ENCODE measurements at places on chromosomes 13 and 19.

DNA sequence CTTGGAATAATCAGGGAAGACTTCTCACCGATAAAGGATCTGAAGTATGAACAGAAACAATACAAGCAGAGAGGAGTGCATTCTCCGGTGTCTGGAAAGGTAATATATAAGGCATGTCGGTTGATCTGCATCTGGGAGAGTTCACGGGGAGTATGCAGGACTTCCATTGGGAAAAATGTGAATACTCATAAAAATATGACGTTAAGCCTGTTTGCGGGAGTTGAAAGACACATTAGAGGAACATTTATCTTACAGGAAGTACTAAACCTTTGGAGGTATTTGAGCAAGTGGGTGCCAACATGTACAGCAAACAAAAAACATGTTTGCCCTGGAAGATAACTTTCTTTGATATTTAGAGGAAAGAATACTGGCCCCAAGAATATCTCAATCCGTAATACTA lies 286.8 kb downstream of the SLITRK6 start:
- DNase-seq: no peak

GRCh38 chr13:46126552-46127357 lies 21.9 kb upstream of the CPB2 start:
- peak; percentile 18 for DNase-seq

DNA sequence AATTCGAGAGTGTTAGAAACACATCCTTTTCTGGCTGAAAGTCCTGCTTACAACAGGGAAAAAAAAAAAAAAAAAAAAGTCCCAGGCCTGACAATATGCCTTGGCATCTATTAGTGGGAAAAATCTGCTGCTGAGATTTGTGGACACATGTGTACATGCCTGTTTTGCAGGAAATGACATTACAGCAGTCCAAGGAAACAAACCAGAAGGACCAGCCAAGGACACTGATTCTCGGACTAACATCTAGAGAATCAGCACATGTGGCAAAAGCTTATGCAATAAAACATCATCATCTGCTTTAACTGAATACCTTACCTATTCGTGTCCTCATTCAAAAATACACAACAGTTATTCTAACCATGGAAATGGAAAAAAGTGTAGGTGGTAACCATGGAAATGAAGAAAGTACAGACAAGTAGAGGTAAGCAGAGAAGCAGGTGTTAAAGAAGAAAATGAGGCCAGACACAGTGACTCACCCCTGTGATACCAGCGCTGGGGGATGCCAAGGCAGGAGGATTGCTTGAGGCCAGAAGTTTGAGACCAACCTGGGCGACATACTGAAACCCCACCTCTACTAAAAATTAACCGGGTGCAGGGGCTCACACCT lies 9.4 kb upstream of the DPY19L3 start:
- no peak for DNase-seq

GRCh38 chr19:36140304-36141038 lies 605 bp downstream of the CAPNS1 start:
- DNase-seq: no peak

DNA sequence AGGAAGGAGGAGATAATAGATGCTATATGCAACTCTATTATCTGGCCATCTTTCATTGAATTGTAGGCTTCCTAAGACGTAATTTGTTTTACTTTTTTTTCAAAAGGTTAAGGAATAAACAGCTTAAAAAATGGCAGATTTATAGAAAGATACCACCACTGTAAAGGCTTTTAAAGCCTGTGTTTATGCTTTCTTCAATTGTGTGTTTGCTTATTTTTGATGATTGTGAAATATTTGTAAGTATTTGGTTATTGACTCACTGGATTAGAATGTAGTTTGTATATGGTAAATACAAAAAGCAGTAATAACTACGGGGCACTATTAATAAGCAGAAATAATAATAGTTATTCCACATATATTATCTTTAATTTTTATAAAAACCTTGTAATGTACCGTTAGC lies 437.9 kb downstream of the KLF5 start:
- DNase-seq: no peak

- no peak for DNase-seq
These were observed 8.1 kb upstream of the SIN3B start for GRCh38 chr19:16821081-16821480.

DNA sequence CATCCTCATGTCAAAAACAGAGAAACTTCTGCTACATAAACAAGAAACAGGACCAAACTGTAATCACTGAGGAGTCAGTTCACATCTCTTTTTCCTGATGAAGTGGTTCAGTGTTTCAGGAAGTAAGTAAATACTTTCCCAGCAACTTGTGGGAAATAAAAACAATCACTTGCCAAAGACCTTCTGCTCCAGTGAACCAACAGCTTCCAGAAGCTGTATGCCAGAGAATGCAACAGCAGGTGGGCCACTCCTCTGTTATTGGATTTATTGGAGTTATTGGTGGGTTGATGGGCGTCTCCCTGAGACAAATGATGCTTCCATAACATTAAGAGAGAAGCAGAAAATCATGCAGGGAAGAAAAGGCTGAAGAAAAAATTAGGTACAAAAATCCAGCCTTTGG lies 9.9 kb downstream of the SLC6A16 start:
- DNase-seq: no peak

DNA sequence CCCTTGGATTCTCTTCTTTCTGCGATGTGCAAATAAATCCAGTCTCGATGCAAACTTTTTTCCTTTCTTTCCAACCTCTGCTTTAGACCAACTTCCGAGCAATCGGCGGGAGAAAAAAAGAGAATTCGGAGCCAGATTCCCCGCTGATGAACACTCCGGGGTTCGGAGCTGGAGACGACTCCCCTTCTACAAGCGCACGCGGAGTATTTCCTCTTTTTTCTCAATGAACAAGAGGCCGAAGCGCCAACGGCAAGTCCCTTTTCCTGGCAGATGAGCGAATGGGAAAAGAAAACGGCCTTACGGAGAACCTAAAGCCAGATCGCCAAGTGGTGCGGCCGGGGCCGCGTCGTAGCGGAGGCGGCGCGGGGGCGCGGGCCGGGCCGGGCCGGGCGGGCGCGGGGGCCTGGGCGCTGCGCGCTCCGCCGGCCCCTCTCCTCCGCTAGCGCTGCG lies 250 bp downstream of the SPRY2 start:
- no peak for DNase-seq

DNA sequence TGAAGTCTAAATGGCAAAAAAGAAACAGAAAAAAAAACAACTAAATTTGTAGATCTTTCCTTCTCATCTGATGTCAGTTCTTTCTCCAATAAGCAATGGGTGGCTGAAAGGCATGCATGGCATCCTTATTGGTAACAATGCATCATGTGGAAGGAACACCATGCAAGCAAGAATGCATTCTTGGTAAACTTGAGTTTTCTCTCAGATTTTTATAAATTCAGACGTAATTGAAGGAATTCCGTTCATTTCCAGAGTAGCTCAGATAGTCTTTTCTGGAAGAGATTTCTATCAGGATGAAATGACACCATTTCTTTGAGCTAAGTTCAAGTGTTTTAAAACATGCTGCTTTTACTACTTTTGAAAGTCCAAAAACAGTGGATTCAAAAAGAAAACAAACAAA lies 373.0 kb downstream of the COG6 start:
- DNase-seq: no peak

GRCh38 chr13:32164622-32165268 lies 133.2 kb downstream of the FRY start:
- no peak for DNase-seq

DNA sequence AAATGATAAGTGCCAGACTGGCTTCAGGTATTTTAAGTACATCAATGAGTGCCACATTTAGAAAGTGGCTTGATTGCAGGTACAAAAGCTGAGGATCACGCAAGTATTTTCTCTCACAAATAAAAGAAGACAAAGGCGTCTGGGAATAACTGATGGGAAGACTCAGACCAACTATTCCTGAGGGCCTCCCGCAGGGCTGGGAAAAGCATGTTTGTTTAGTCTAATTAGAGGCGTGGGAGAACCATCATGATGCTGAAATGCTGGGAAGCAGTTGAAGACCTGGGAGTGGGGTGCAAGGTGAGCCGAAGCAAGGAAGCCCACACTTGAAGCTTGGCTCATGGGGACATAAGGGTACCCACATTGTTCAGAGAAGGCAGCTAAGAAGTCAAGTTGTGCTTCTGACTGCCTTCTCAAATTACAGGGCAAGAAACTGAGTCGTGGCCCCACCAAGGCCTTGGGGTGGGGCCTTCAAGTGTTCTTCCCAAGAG lies 536.0 kb downstream of the MYO16 start:
- no peak for DNase-seq

DNA sequence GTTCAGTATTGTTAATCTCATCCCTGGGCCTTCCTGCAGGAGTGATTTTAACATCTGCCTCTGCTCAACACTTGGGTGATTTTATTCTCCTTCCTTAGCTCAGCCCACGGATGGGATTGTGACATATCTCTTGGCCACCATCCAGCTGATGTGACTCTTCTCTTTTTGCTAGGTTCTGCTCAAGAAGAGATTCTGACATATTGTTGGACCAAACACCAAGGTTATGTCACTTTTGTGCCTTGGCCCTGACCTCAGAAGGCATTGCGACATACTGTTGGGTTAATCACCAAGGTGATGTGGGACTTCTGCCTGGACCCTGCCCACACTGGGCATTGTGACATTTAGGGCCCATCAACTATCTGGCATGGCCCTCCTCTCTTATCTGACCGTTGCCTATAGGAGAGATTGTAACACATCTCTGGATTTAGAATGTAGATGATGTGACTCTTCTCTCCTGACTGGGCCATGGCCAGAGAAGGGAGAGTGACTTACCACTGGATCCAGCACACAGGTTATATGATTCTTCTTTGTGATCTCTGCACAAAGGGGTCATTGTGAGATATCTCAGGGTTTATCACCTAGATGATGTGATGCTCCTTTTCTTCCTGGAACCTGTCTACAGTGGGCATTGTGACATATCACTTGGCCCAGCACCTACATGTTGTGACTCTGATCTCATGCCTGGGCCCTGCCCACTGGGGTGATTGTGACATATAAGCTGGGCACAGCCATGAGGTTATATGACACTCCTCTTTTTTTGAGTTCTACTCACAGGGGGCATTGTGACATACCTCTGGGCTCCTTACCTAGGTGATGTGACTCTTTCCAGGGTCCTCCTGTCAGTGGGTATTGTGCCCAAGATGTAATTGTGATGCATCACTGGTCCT lies 88.8 kb downstream of the ZNF429 start:
- DNase-seq: no peak

DNA sequence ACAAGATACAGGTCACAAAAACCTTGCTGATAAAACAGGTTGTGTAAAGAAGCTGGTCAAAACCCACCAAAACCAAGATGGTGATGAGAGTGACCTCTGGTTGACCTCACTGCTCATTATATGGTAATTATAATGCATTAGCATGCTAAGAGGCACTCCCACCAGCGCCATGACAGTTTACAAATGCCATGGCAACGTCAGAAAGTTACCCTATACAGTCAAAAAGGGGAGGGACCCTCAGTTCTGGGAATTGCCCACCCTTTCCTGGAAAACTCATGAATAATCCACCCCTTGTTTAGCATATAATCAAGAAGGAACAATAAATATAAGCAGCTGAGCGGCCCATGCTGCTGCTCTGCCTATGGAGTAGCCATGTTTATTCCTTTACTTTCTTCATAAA lies 434.1 kb downstream of the ZNF536 start:
- no peak for DNase-seq

- DNase-seq: no peak
These were observed 81.1 kb upstream of the SIAH3 start for GRCh38 chr13:45932676-45933075.

DNA sequence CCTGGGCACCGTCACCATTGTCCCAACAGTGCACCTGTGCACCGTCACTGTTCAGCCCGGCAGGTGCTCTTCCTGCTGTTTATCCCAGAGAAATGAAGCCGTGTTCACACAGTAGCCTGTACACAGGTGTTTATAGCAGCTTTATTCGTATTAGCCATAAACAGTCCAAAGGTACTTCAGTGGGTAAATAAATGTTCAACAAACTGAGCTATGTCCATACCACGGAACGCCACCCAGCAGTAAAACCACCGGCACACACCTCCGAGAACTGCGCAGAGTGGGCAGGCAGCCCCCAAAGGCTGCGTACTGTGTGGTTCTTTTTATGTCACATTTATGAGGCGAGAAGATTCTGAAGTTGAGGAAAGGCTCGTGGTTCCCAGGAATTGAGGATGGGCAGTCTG lies 44.9 kb upstream of the DCUN1D2 start:
- no peak for DNase-seq

- no peak for DNase-seq
These were observed 24.9 kb downstream of the CPAMD8 start for GRCh38 chr19:17001603-17002183.

DNA sequence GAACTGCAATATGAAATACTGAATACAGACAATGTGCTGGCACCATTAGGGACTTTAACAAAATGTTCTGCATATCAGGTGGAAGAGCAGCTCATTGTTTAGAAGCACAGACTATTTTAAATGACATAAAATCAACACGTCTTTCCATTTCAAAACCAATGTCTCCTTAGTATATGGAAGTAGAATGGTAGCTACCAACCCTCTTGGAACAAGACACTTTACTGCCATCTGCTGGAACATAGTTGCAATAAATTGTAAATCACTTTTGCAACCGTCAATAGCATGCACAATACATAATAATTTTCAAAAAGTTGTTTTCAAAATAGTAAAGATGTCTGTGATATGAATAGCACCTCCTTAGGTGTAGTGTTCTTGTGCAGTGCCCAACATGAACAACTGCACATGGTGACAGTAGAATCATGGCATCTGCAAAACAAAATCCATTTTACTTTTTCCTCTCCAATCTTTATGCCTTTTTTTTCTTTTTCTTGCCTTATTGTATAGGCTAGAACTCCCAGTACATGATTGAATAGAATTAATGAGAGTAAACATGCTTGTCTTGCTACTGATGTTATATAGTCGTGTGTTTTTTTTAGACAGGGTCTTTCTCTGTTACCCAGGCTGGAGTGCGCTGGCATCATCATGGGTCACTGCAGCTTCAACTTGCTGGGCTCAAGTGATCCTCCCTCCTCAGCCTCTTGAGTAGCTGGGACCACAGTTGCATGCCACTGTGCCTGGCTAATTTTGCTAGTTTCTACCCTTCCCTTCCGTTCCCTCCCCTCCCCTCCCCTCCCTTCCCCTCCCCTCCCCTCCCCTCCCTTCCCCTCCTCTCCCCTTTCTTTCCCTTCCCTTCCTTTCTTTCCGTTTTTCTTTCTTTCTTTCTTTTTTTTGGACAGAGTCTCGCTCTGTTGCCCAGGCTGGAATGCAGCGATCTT lies 7.8 kb upstream of the LYPD5 start:
- DNase-seq: no peak

GRCh38 chr19:16457195-16457953 lies 14.4 kb downstream of the EPS15L1 start:
- no peak for DNase-seq

- DNase-seq: no peak
These were observed at the start of gene HTR2A for GRCh38 chr13:46896341-46897137. Gene HTR2A, minus strand, starts transcription at chr13:46897053. Its CDS starts 1,147 bp downstream, at chr13:46895906.

All from GM04503 (cell line).